ENCODE measurements at places on chromosomes 5 and 9.

DNA sequence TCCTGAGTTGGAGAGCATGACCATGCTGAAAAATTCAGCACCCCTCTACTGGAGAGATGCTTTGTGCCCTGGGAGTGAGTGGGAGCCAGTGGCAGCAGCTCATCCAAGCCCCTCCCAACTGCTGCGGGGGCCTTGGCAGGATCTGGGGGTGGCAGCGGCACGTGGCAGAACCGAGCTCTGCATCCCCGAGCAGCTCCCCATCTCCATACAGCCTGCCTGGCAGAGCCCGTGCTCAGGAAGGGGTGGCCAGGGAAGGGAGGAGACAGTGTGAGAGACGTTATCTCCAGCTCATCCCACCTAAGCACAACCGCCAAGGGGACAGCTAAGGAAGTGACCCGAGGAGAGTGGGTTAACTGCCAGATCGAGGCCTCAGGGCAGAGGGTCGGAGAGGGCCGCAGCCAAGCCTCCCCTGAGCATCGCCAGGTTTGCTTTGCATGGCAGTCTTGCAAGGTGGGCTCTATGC is 17.2 kb upstream of the DPM2 start:
- DNase-seq, result no peak

- DNase-seq, result no peak
Observed at GRCh38 chr9:33414268-33414667, 11.9 kb upstream of the AQP7 start.

- no peak for DNase-seq
Observed at GRCh38 chr5:82719368-82719767, 357.8 kb downstream of the TMEM167A start.

DNA sequence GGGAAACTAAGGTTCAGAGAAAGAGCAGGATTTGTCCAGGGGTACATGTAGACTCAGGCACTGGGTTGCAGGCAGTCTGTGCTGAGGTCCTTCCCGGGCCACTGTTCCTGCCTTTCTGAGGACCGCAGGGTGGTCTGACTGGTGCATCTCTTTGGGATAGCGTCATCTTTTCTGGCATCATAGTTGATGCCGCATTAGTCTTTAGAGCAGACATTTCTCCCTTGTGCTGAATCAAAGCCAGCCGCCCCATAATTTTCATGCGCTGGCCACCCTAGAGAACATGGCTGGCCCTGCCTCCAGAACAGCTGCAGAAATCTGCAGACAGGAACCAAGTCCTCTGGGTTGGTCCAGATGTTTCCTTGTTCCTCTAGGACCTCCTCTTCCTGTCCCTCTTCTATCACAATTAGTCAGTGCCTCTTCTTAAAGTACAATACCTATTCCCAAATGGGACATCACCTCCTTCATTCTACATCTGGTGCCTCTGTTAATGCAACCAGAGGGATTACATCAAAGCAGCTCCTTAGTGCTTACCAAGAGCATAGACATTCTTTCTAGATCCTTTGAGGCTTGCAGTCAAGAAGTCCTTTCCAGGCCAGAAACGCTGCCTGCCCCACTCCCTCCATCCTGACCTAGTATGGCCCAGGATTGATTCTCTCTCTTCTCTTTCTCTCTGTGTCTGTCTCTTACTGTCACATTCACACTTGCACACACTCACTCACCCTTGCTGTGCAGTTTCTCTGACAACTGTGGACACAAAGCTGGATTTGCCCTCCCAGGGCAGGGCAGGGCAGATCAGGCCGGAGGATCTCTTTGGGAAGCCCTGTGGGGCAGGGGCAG is 42.0 kb upstream of the ORM1 start:
- no peak for DNase-seq

GRCh38 chr9:127316586-127317323 is 52.2 kb downstream of the GARNL3 start:
- no peak for DNase-seq

DNA sequence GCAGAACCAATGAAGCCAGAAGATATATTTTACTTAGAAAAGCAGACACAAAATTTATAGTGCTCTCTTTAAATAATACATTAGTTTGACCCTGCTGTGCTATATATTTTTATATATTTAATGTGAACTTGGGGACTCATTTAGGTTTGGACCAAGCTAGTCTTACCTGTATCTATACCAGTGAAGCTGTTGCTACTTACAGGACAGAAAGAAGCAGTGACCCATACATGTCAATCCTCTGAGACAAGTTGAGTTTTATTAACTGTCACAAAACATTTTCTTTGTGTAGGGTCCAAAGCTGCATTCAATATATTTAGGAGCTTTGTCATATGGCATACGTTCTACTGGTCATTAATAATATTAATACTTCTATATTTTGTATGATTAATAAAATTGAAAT is 327.7 kb upstream of the NUDT12 start:
- DNase-seq, result no peak

DNA sequence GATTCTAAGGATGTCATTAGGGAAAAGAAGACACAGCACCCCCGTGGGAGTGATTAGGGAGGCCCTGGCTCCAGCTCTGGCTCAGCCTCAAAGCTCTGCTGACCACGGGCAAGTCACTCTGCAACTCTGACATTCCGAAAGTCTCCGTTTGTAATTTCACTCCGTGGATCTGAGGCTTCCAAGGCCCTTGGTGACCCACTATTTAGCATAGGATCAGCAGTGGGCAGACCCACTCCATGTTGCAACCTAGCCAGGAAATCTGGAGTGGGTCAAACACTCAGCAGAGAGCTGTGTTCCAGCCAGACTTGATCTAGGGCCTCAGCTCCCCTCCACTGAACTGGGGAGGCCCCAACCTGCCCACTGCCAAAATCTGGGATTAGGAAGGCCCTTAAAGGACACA is 11.8 kb downstream of the PHF19 start:
- no peak for DNase-seq
